Activated CD4-positive, alpha-beta T cell treated with anti-CD3 and anti-CD28 coated beads, Interleukin-2, amount 10 ng/mL, durations not matched to agents 7 days and 5 days (primary cell): ENCODE measurements at places on chromosomes 13 and 19.

DNA sequence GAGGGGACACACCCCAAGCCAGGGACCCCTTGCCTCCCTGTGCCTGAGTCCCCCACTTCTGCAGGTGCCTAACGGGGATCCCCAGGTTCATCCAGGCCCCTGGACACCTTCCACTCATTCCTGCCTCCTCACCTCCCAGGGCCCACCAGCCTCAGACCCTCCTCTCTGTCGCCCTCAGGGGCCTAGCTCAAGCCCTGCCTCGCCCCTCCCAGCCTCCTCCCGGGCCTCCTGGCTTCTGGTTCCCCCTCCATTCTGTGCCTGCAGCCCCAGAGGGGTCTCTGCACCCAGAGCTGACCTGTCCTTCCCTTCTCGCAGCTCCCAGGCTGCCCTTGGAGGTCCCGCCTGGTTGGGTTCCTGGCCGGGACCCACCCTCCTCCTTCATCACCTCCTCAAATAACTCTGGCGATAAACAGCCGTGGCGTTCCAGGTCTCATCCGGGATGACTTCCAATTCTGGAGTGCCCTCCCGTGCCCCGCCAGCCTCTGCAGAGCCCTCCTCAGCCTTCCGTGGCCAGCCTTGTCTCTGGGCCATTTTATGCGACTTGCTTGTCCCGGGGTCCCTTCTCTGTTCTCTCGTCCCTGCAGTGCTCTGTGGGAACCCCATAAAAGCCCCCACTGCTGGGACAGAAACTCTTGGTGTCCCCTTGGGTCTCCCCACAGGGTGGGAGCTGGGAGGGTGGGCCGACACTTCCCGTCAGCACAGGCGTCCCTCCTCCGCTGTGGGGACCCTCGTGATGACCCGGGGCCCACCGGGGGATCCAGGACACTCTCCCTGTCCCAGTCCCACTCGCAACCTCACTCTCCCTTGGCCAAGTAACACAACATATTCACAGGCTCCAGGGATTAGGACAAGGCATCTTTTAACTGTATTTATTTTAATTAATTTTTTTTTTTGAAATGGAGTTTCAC is 9.2 kb downstream of the JOSD2 start:
- no peak for DNase-seq

DNA sequence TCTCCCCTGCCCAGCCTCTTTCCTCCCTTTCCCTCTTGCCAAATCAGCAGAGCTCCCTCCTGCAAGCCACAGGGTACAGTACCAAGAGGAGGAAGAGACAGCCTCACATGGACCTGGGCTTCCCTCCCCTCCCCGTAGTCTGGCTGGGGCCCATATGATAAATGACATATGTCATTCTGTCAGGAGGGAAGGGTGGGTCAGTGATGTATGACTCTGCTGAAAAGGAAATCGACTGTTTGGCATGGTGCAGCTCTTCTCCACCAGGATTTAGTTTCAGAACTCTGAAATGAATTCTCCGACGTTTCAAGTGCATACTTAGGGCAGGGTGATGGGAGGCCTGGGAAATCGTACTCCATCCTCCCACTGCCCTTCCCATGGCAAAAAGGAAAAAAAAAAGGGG is 9.8 kb downstream of the TSHZ3 start:
- DNase-seq, result no peak

DNA sequence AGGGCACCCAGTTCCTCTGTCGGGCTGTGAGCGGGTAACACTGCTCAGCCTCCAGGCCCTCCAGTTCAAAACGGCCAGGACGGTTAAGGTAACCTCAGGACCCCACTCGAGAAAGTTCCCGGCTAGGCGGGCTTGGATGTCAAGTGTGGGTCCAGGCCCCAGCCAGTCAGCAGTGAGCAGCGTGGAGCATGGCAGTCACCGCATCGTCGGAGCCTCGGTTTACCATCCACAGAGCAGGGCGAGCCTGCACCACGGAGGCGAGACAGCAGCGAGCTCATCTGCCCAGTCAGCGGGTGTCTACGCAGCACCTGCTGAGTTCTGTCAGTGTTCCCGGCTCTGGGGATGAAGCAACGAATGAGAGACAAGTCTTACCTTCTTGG is 8.0 kb upstream of the CNOT3 start:
- DNase-seq, result no peak

DNA sequence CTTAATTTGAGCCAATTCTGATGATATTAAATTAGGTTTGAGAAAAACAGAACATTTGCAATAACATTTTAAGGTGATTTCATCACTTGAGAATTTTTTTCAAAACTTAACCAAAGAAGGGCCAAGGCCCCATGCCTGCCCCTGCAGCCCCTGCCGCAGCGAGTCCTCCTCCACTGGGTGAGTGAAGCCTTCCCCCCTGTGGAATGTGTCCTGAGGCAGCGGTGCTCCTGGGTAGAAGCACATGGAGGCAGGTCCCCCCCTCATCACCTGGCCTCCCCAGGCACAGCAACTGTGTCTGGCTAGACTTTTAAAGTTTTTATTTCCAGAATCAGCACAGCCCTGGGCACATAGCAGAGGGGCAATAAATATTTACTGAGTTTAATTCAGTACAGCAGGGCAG is 10.8 kb downstream of the SOX1 start:
- no peak for DNase-seq

- DNase-seq, result no peak
Measured at GRCh38 chr19:1734321-1734966, 18.9 kb upstream of the ONECUT3 start.

- DNase-seq, result peak; percentile 65
Measured at GRCh38 chr13:45119469-45119990, 780 bp upstream of the GTF2F2 start.

GRCh38 chr19:7516333-7516732 is 430 bp downstream of the ZNF358 start:
- DNase-seq, result no peak

- DNase-seq, result peak; percentile 43
Measured at GRCh38 chr19:43524922-43525835, 1.8 kb downstream of the ETHE1 start.

- DNase-seq, result no peak
Measured at GRCh38 chr19:19661141-19661674, 2.3 kb downstream of the ATP13A1 start.

- DNase-seq, result no peak
Measured at GRCh38 chr13:23652909-23653726, 82.9 kb downstream of the TNFRSF19 start.

- peak; percentile 73 for DNase-seq
Measured at GRCh38 chr19:54154603-54155345, 4.7 kb downstream of the LENG1 start.

- DNase-seq, result no peak
Measured at GRCh38 chr13:72952529-72953141, 106.2 kb upstream of the KLF5 start.

- no peak for DNase-seq
Measured at GRCh38 chr13:80603351-80603750, 262.4 kb upstream of the SPRY2 start.

DNA sequence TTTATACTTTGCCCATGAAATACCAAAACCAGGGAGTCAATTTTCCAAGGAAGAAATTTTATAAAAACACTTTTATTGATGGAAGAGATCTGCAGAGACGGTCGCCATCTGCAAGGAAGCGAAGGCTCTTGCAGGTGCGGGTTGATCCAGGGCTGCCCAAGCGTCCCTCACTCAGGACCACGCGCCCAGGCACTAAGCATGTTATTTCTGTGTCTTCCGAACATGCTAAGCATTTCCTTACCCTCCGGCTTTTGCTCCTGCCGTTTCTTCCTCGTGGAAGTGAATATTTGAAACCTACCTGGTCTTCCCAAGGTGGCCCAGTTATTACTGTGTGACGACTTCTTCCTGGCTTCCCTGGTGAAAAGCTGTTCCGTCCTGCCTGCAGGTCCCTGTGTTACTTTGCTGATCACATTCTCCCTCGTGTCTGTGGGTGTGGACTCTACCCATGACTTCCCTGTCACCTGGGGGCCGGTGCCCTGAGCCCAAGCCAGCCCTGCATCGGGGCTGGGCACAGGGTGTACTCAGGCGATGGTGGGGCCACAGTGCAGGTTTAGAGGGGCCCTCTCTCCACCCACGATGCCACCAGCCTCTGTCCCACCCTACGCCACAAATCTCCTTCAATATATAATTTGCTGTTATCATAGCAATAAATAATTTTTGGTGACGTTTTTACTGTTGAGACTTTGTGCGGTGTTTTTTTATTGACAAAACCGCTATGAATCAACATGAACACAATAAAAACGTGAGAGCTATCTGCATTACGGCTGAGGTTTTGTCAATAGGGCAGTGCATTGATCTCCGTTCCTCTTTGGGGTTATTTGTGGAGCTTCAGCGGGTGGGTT is 119.4 kb downstream of the URI1 start:
- no peak for DNase-seq

DNA sequence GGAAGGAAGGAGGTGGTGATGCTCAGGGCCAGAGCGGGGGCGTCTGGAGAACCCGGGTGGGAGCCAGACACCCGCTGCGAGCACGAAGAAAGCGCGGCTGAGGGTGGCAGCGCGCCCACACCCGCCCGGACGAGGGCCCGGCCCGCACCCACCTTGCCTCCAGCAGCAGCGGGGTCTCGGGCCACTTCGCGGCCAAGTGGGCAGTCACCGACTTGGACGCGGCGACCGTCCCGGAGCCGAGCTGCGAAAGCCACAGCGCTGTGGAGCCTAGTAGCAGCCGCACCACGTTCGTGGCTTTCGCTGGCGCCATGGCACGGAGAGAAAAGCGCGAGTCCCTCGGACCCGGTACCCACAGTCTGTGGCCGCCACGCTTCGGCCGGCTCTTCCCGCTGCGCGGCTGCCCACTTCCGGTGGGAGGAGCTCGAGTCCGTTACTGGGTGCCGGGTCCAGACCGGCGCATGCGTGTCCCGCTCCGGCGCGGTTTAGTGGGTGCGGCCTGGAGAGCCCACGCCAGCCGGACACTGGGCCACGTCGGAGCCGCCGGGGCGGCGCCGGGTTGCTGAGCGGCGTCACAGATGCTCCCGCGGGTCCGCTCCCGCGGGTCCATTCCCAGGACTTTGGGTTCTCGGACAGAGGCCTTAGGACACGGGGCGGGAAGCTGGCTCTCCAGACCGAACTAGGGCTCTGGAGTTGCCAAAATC is at the start of gene UGGT2:
UGGT2 (minus strand) TSS at position 399 of the 701 bp plus-strand sequence; CDS start at position 310, 89 bp downstream.
- DNase-seq, result no peak

GRCh38 chr19:5562280-5562679 is 5.5 kb downstream of the TINCR start:
- DNase-seq, result no peak

GRCh38 chr13:101747039-101747438 is 294.6 kb downstream of the ITGBL1 start:
- DNase-seq, result no peak

- DNase-seq, result no peak
Measured at GRCh38 chr13:25821776-25822175, 230.0 kb downstream of the SHISA2 start.

DNA sequence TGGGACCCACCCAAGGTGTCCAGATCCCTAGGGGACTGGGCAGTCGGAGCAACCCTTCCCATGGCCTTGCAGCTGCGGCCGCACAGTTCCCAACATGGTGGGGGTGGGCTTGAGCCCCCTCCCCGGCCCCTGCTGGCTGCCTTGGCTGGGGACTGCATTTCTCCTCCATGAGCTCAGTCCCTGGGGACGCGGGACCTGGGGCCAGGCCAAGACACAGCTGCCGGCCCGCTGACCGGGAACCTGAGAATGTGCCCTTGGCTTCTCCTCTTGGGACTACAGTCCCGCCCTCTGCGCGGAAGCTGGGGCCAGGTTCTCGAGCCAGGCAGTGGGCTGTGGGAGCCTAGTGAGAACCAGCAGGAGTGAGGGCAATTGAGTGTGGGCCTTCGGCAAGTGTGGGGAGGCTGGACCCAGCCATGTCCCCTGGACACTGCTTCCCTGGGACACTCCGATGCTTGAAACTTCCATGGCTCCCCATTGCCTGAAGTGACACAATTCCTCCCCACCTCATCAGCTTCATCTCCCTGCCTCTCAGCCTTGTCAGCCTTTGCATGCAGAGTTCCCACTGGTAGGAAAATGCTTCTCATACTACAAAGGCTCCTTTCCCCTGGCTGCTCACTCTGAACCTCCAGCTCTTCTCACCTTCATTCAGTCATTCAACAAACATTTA is 13.1 kb upstream of the NOTCH3 start:
- DNase-seq, result no peak
